ENCODE measurements at places on chromosomes 1 and 21. TPM values are rescaled to one million over a fixed set of nuclear protein-coding genes. Genes with fewer than 3 reads are reported as not detected.

The UQCRH gene
- total RNA-seq = 1,267 TPM

The CD5L gene
- not detected for total RNA-seq

The SLC25A34 gene
- total RNA-seq = 0.13 TPM

The FCGR3A gene
- total RNA-seq = 0.29 TPM

The CRABP2 gene
- 1.6 TPM for total RNA-seq

The CRP gene
- total RNA-seq = 0.69 TPM

The TTF2 gene
- total RNA-seq = 62.5 TPM

The GPX7 gene
- not detected for total RNA-seq

DNA sequence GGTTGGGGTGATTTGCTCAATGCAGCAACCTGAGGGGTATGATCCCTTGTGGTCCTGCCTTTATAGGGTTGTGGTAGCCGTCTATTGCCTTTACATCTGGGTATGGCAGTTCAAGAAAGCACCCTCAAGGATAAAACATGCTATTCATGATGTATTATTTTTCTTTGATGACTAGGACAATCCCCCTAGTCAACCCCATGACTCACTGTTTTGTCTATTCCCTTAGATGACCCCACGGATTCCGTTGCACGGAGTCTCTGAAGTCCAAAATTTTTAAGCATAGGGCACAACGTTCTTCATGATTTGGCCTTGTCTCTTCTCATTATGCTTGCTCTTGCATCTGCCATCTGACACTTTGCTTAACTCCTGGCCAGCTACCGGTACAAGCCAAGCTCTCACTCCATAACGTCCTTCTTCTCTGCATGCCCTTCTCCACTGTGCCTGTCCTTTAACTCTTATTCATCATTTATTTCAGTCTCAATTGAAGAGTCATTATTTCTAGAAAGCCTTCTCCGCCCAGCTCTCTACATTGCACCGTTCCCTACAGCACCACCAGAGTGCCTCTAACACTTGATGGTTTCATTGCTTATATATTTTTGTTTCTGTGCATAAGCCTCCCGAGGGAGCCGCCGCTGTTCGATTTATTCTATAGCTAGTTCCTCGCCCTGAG is 838 bp upstream of the DISP1 start:
- DNase-seq = no peak

- DNase-seq = no peak
Observed at GRCh38 chr1:89790592-89790991, 30.2 kb upstream of the LRRC8D start.

- no peak for DNase-seq
Observed at GRCh38 chr1:225651376-225651871, 1.5 kb downstream of the ENAH start.

GRCh38 chr1:246726255-246726679 is 2.1 kb downstream of the SCCPDH start:
- no peak for DNase-seq

DNA sequence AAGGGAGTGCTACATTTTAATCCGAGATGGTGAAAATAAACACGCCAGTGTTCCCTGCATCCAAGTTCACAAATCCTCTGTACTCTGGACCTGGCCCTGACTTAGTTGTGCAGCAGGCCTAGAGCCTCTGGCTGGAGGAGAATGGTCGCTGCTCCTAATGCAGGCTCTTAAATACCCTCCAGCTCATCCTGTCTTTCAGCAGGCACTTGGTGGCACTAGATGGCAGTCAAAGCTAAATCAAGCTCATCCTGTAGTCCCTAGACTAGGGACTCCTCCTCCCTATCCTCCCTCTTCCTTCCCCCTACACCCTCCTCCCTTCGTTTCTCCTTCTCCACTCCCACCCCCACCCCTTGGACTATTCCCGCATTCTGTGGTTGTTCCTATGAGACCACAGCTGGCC is 41.6 kb upstream of the MTR start:
- peak; percentile 64 for DNase-seq

- DNase-seq = no peak
Observed at GRCh38 chr1:2985067-2985561, 36.2 kb upstream of the ACTRT2 start.

- no peak for DNase-seq
Observed at GRCh38 chr1:55384637-55385036, 169.5 kb upstream of the USP24 start.

GRCh38 chr21:32779983-32780382 is 8.4 kb upstream of the PAXBP1 start:
- DNase-seq = no peak

DNA sequence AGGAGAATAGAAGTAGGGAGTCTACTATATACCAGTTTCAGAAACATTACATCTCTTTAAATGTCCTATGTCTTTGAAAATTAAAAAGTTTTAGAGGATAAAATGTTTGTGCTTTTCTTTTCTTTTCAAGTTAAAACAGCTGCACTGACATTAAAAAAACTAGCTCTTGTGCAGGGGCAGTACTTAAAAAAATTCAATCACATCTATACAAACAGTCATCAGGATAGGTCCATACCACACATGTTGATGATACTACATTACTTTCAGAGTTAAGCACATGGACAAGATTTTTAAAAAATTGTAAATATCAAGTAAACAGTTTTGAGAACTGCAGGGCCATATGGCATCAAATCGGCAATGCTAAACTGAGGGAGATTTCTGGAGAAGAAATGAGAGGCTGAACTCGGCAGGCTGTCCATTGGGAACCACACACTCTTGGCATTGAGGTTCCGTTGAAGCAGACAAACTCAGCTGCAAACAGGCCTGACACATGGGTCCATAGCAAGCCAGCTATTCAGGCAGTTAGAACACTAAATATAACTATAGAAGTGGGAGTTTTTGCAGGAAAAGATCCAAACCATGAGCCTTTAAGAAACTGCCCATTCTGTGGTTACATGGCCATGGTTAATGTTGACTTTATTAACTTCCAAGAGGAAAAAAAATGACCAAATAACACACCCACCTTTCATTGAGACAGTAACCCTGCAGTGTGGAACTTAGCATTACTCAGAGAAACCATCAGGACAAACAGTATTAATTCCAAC is 84.5 kb upstream of the BCL10 start:
- no peak for DNase-seq

GRCh38 chr1:87318056-87318650 is 10.5 kb upstream of the LMO4 start:
- no peak for DNase-seq

DNA sequence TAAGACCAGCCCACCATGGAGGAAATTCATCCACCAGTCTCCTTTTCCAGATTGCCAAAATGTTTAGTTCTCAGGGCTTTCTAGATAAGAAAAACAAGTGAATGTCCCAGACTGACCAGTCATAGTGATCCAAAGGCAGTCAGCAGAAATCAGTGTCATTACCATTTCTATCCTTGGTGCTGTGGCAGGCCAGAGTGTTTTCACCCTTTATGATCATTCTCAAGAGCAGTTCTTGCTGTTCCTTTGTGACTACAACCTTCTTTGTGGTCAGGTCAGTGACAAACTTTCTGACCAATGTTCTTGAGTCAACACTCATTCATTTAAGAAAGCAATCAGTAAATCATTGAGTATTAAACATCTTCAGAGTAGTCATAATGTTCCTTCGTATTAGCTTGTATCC is 7.3 kb upstream of the DHCR24 start:
- DNase-seq = no peak

DNA sequence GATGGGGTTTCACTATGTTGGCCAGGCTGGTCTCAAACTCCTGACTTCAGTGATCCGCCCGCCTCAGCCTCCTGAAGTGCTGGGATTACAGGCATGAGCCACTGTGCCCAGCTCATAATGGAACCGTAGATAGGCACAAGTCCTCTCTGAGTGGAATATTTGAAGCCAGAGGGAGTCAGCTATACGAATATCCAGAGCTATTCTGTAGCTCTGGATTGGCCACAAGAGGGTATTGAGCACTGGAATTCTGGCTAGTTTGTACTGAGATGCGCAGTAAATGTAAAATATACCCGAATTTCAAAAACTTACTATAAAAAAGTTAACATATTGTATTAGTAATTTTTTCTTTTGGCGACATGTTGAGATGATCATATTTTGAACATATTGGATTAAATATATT is 851 bp upstream of the VPS13D start:
- DNase-seq = peak; percentile 58

DNA sequence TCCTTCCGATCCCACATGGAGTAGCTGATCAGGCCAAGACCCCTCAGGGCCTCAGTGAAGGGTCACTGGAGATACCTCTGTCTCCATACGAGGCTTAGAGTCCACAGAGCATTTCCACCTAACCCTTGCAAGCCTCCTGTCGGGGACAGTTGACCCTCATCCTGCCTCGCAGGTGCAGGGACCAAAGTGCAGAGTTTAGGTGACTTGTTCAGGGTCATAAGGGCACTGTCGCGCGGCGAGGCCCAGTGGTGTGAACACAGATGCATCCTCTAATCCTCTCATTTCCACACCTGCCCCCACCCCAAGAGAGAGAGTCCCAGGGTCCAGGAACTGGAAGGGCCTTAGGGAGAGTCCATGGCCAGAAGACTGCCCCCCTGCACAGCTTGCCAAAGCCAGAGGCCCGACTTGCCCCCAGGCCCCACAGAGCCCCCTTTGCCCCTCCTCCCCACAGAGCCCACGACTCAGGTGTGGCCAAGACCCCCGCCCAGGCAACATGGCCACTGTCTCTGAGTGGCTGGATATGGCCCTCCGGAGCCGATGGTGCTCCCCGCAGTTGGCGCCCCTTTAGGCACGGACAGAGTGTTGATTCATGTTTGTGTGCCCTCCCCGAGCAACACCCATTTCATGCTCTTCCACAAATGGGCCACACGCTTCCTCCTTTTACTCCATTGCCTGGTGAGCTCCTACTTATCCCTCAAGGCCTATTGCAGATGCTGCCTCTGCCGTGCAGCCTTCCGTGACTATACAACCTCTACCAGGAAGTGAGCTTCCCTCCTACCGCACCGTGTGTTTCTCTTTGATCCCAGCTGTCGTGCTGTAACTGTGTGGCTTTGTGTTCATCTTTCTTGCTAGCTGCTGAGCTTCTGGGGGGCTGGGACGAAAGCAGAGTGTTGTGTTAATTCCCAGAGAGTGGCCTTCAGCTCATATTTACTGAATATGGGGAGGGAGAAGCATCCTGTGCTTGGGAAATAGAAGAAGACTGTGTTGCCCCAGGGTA is 1.7 kb downstream of the TRPM2 start:
- DNase-seq = no peak

DNA sequence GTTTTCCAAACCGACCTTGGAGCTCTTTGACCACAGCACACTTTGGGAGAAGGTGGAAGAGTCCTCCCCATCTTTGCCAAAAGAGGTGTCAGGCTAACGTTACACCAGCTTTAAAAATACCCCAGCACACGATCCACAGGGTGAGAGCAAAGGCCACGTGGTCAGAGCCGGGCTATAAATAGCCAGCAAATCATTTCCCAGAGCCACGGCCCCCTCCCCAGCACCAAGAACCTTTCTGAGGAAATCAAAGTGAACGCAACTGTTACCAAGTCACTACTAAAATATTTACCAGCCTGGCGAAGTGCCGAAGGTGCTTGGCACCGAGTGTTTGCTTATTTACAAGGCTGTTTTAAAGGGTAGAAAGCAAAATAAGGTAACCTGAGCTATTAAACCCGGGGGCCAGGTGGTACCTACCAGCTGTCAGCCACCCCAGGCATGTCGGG is 72.4 kb downstream of the CASZ1 start:
- DNase-seq = no peak

DNA sequence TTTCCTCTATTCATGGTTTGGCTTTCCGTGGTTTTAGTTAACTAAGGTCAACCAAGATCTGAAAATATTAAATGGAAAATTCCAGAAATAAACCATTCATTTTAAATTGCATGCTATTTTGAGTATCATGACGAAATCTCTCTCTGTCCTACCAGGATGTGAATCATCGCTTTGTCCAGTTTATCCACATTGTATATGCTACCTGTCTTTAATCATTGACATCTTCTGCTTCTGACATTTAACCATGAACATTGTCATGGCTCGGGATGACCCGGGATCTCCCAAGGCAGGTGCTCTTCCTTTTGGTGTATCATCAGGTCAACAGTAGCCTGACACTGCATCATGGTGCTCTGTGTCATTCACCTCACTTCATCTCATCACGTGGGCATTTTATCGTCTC is 125.5 kb upstream of the HNRNPU start:
- no peak for DNase-seq

- peak; percentile 74 for DNase-seq
Observed at GRCh38 chr1:30684881-30685795, 38.2 kb downstream of the MATN1 start.

DNA sequence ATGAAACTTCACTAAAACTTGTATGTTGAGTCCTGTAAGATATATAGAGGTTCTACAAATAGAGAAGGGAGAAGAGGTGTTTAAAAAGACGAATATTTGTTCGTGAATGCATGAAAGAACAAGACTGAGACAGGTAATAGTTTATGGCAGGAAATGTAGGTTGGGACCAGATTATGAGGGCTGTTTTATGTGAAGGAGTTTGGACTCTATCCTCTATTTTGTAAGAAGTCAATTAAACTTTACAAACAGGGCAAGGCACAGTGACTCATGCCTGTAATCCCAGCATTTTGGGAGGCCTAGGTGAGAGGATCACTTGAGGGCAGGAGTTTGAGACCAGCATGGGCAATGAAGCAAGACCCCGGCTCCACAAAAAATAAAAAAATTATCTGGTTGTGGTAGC is 5.7 kb downstream of the SLC35A3 start:
- DNase-seq = no peak

- DNase-seq = no peak
Observed at GRCh38 chr21:33314111-33314510, 10.7 kb upstream of the IFNAR1 start.

DNA sequence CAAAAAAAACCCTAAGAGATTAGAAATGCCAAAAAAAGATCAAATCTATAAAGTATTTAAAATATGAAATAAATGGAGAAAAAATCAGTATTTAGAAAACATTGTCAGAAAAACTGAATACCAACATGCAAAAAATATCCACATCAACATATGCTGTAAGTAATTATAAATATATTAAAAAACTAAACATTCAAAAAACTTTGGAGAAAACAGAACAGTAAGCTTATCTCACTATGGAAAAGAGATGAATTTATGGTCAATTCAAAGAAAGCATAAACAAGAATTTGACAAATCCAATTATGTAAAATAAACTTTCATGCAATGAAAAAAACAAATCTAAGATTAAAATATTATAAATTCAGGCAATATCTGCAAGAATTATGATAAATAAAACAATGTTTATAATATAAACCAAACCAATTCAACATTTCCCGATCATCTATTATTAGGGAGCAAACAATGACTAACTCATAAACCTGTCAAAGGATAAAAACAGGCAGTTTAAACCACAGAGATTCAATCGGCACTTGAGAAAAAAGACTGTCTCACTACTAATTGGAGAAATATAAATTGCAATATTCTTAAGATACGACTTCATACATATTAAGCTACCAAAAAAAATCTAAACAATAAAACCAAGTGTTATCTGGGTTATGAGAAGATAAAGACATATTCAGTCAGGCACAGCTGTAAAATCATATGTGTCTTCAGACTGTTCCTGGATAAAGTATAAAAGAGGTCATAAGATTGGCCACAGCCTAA is 21.8 kb downstream of the EYA3 start:
- no peak for DNase-seq
